GOT3 (cell line): ENCODE measurements at places on chromosomes 2 and 18.

DNA sequence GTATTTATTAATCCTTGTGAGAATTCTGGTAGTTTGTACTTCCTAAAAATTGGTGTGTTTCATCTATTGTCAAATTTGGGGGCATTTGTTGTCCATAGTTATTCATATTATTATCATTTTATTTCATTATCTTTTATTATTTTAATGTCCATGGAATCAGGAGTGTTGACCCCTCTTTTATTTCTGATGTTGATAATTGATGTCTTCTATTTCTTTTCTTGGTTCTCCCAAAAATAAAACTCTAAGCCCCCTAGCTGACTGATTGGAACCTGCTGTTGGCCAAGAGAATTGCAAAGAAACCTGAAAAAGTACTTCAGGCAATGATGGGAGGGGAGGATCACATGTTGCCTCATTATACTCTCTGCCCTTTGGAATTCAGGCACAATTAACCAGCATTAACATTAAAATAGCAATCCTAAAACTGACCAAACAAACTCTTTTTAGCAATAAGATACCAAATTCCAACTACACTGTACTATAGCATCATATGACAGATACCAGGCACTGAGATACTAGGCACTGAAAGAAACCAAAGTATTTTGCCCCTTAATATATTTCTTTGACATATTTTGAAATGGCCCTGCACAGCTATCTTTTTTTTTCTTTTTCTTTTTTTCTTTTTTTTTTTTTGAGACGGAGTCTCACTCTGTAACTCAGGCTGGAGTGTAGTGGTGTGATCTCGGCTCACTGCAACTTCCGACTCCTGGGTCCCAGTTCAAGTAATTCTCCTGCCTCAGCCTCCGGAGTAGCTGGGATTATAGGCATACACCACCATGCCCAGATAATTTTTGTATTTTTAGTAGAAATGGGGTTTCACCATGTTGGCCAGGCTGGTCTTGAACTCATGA lies 1097.2 kb upstream of the CNTNAP5 start:
- DNase-seq = no peak

GRCh38 chr18:55251254-55251971 lies 292.2 kb upstream of the CCDC68 start:
- DNase-seq = no peak

- DNase-seq = no peak
Observed at GRCh38 chr18:3526421-3527354, 76.7 kb downstream of the TGIF1 start.

GRCh38 chr2:33620-34019 lies 12.7 kb downstream of the FAM110C start:
- no peak for DNase-seq

GRCh38 chr2:30346471-30347169 lies 100.4 kb upstream of the LCLAT1 start:
- no peak for DNase-seq

- no peak for DNase-seq
Observed at GRCh38 chr2:207928079-207928478, 97.2 kb downstream of the PLEKHM3 start.

DNA sequence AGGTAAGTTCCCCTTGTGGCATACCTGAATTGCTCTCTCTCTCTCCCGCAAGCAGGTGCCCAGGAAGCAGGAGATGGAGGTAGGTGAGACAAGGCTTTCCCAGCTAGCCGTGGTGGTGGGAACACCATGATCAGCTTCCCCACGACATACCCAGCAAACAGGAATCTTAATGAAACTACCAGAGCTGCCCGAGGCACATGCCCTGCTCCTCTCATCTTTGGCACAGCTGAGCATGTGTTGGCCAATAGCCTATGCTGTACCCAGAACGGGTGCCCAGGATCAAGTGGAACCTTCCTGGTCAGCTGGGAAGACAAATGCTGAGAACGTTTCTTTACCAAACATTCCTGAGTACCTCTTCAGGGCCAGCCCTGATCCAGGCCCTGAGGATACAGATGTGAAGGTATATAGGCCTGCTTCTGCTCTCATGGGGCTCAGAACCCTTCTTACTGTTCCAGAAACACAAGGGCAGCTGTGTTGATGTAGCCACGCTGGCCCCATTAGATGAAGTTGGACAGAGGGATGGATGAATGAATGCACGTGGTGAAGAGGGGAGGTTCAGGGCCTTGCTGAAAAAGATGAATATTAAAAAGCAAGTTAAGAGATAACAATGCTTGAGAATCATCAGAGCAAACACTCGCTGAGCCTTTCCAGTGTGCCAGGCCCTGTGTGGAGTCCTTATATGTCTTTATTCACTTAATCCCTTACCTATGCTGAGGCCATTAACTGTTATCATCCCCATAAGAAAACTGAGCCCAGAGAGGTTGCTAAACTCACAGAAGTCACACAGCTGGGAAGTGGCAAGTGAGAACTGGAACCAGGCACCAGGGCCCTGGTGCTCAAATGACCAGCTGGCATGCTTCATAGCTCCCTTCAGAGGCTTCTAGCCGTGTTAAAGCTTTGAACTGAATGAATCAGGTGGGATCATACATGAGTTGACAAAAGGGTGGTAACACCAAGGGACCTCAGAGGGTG lies 68.8 kb upstream of the TMEM247 start:
- no peak for DNase-seq

GRCh38 chr2:215460682-215461382 lies 25.0 kb upstream of the FN1 start:
- DNase-seq = no peak

DNA sequence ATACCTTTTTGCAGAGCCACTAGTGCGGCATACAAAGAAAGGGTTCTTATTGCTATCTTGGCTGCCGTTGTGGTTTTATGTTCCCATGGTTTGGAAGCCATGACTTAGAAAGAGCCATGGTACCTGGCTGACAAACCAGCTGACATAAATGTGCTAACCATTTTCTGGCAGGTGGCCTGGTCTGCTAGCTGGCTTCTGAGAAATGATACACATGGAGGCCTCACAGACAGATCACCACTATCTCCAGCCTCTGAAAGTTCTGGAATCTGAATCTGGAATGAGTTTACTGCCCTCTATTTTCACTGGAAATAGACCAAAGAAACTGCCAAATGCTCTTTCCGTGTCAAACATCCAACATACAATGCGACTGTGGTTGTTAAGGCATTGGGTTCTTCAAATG lies 123.7 kb downstream of the QPCT start:
- no peak for DNase-seq

- no peak for DNase-seq
Observed at GRCh38 chr18:23585897-23586248, 433 bp downstream of the NPC1 start.

DNA sequence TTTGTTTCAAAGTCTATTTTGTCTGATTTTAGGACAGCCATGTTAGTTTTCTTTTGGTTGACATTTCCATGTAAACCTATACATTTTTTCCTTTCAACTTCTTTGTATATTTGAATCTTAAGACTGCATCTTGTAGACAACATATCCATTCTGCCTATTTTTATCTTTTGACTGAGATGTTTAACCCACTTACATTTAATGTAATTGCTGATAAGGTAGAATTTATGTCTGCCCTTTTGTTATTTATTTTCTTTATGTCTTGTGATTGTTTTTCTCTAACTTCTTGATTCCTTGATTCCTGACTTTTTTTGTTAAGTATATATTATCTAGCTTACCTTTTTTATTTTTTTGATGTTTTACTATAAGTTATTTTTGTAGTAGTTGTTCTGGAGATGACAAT lies 542.5 kb downstream of the SUCLG1 start:
- DNase-seq = no peak

- DNase-seq = no peak
Observed at GRCh38 chr18:34734056-34734455, 24.0 kb downstream of the DTNA start.

DNA sequence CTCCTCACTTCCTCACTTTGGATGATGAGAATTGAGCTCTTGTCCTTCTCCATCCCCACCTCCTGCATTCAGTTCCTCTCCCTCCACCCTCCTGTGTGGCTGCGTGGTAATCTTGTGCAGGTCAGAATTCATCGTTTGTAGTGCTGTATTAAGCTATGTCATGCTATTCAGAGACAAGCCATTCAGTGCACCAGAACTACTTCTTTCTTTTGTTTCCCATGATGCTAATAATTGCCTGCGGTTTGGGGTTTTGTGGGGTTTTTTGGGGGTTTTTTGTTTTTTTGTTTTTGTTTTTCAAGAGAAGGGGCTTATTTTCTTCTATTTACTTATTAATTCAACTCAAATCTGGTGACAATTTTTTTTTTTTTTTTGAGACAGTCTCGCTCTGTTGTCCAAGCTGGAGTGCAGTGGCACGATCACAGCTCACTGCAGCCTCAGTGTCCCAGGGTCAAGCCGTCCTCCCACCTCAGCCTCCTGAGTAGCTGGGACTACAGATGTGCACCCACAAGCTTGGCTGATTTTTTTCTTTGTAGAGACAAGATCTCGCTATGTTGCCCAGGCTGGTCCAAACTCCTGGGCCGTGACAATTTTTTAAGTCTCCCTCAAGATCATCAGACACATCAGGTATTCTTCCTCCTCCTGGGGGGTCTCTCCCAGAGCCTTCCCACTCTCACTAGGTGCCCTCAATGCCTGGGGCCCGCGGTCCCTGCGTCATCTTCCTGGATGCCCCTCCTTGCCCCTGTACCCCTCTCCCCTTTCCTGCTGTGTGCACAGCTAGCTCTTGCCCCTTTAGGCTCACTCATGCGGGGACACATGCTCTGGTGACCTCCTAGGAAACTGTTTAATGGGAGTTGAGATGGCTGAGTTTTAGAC lies 37.8 kb downstream of the MAL start:
- no peak for DNase-seq

GRCh38 chr2:167987558-167987957 lies 259.8 kb downstream of the STK39 start:
- no peak for DNase-seq

DNA sequence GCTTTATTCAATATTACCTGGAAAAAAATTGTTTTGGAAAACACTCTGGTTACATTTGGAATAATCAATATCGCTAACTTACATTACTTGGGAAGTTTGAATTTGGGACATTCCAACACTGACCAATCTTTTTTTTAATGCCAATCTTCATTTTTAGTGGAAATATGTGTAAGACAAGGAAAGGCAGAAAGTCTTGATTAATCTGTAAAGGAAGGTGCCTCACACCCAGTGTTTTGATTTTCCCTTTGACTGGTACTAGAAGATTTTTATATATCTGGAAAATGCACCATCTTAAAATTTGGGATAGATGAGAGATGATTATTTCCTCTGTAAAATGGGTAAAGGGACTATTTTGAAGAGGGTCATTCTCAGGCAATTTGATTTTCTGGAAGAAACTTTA lies 879.2 kb upstream of the ZEB2 start:
- DNase-seq = no peak

DNA sequence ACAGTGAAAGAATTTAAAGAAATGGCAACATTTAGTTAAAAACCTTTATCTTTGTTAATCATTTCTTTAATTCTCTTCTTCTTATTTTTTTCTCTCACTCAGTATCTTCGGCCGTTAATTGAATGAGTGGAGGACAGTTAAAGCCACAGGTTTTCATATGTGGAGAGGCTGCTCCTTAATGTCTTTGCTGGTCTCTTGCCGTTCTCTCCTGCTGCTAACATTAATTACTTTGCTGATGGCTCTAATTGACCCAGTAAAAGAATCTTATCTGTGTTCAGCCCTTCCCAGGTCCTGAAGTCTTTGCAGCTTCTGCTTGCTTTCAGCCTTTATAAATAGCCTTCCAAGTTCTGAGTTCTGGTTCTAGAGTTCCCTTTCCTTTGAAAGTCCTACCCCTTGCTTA lies 77.1 kb downstream of the ADAM23 start:
- DNase-seq = no peak

DNA sequence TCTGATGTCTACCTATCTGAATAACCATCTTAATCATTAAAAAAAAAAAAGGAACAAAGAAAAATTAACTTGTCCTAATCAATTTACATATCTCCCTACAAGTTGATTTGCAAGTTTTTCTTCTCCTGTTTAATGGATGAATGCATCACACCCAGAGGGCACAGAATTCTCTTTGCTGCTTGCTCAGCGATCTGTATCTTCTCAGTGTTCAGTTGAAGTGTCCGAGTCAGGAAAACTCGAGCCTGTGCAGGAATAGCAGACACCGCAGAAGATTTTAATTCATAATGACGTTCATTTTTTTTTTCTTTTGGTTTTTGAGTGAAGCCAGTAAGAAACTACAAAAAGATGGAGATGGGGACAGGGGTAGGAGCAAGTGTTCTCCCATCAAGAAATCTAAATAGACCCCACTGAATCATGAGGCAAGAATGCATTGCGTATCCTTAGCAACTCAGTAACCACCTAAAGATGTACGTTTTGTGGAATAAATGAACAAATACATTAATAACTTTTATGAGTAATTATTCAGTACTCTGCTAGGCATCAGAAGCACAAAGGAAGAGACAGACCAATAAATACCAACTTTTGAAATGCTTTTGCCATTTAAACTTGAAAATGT lies 675.5 kb downstream of the LRP1B start:
- DNase-seq = no peak

DNA sequence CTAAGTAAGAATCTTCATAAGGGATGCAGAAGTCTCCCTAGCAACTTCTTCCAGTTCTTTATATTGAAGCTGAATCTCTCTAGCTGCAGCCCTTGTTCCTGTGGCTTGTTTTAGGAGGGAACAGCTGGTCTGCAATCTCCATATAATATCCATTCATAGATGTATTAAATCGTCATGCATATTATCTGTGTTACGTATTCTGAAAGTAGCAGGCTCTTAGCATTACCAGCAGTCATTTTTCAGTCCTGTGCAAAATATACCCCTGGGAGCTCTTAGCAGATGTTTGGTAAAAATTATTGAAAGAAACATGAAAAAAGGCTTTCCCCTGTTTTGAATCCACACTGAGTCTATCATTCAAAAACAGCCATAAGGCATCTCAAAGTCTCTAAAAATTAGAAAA lies 385.3 kb downstream of the IRS1 start:
- DNase-seq = no peak

GRCh38 chr2:184890311-184890710 lies 292.0 kb downstream of the ZNF804A start:
- DNase-seq = no peak

DNA sequence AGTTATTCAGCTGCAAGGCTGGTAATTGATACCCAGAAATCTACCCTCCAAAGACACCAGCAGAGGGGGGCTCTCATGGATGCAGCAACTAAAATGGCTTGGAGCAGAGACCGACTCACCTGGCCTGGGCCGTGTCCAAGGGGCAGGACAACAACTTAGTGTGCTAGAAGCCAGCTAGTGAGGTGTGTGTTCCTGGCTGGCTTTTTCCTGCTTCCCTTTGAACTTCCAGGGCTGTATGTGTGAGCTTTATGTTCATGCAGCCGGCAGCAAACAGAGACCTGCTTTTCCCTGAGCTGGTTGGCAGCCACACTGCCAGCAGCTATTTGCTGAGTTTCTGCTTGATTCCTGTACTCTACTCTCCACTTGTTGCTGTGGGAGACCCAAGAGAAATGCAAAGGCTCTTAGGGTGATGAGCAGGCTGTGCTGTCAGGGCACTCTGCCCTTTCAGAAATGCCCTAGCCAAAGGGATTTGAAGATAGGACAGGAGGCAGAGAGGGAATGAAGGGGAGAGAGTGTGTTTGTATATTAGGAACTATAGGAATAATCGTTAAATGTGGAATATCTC lies 23.7 kb upstream of the GRP start:
- no peak for DNase-seq

DNA sequence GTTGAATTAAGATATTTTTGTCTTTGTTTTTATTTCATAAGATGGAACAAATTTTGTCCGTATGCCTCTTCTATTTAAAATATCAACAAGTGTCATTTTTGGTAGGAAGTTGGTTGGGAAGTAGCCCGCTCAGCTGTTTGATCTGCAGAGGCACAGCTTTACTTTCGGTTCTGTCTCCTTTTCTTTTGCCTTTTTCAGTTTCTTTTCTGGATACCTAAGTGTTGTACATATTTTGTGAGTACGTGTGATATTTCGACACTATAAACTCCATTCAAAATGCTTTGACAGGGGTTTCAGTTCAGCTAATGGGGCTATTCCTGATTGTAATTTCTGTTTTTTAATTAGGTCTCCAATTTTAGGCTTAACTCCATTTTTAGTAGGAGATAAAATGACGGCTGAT lies 1785.0 kb upstream of the LRRTM1 start:
- DNase-seq = no peak
